Fibroblast of skin of right biceps (primary cell): ENCODE measurements at places on chromosomes 4 and X.

- DNase-seq, result no peak
Measured at GRCh38 chrX:38699696-38700095, 101.6 kb upstream of the MID1IP1 start.

DNA sequence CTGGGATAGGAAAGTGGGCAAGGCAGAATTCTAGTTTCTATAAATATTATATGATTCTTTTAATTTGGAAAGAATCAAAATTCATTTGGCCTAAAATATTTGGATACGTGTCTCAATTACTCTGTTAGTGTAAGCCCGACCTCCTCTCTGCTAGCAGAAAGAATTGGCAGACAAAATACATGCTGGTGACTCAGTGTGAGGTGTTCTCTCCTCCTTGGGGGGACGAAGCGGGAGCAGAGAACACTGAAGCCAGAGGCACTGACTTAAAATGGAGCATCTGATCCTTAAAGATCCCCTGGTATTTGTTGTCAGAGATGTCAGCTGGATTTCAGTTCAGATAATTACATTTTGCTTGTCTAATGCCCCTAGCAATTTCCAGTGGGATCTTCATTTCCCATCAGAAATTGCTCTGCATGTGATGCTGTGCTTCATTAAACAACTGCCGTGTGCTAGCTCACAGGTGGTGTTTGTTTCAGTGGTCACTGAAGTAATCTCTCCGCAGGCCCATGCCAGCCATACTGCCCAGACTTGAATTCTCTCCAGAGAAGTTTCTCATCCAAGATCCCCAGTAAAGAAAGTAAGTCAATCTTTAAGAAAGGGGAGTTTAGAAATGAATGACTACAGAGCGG, 188.7 kb upstream of the TLL1 start:
- peak; percentile 83 for DNase-seq

DNA sequence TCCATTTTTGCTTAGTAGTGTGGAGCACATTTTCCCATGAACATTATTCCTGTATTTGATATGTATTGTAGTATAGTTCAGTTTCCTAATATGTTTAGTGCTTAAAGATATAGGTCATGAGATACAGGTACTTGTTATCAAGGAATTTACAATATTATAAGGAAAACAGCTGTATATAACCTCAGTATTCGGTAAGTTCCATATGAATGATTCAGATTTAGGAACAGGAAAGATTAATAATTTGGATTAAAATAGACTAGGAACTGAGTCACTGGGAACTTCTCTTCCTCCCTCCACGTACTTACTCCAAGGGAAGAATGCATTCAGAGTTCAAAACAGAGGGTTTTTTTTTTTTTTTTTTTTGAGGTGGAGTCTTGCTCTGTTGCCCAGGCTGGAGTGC, 20.0 kb downstream of the DIAPH2 start:
- DNase-seq, result peak; percentile 48

- DNase-seq, result no peak
Measured at GRCh38 chrX:13650318-13650717, 2.6 kb upstream of the TCEANC start.

GRCh38 chr4:108574402-108574801, 46.0 kb upstream of the RPL34 start:
- no peak for DNase-seq

GRCh38 chr4:120749445-120750151, 172.9 kb downstream of the PRDM5 start:
- no peak for DNase-seq

GRCh38 chrX:10931976-10932375, 179.2 kb upstream of the HCCS start:
- peak; percentile 47 for DNase-seq

- DNase-seq, result no peak
Measured at GRCh38 chrX:73834219-73834618, 271.2 kb downstream of the CHIC1 start.

DNA sequence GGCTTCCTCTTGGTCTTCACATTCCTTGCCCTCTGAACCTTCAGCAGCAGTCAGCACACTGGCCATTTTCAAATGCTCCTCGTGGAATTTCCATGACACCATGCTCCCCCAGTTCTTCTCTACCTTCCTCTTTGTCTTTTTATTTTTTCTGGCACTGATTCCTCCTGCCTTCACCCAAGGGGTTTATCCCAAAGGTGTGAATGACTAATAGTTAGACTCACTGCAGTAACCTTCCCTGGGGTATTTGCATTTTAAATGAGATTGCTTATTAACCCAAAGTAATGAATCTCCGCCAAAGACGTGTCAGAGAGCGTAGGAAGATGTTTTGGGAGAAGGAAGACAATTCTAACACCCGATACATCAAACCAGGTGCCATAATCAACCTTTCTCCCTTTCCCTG, 36.2 kb downstream of the CD40LG start:
- no peak for DNase-seq

GRCh38 chrX:110310896-110311295, 7.0 kb downstream of the AMMECR1 start:
- DNase-seq, result no peak
